ENCODE measurements at places on chromosomes 2 and 18.

DNA sequence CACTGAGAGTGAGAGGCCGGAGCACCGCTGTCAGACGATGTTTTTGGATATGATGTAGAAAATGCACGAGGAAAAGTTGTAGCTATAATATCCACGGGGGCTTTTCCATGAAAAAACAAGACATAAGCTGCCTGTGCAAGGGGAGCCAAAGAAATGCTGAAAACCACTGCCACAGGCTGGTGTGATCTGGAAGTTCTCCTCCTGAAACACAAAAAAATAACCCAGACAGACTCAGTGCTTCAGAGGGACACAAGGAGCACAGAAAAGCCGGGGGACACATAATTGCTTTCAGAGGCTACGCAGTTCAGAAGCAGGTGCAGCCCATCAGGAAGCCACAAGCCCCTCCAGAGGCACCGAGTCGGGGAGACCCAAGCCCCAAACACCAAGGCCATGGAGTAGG lies 98.2 kb downstream of the ZNF516 start:
- DNase-seq = no peak

- peak; percentile 40 for DNase-seq
Observed at GRCh38 chr2:168244318-168244717, 3.1 kb downstream of the STK39 start.

DNA sequence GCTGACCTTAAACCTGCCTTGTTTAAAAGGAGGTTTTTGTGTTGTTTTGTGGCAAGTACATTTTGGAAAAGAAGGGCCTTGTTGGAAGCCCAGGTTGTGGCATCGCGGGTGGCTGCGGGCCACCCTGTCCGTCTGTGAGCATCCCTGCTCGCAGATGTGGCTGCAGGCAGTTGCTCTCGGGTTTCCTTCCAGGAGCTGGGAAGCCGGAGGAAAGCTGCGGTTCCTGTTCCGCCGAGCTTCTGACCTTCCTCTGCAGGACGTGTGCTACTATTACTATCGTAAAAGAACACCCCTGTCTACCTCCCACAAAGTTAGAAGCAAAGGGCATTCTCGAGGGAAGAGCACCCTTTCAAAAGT lies 766 bp downstream of the MFF start:
- DNase-seq = peak; percentile 64

DNA sequence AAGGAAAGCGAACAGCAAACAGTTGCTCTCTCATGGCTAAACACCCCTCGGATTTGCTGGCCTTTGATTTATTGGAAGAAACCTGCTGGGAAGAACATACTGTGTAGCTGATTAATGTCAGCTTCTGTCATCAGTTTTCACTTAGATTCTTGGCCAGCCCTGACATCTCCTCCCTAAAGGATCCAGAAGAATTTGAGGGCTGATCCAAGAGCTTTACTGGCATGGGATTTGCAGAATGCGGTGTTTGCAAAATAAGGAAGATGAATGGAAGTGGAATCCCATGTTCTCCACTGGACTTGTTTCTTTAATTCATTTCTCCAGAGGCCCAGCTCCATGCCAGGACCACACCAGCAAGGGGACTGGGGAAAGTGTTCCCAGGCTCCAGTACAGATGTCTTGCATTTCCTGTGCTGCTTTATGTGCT lies 80.5 kb downstream of the RDH14 start:
- no peak for DNase-seq

DNA sequence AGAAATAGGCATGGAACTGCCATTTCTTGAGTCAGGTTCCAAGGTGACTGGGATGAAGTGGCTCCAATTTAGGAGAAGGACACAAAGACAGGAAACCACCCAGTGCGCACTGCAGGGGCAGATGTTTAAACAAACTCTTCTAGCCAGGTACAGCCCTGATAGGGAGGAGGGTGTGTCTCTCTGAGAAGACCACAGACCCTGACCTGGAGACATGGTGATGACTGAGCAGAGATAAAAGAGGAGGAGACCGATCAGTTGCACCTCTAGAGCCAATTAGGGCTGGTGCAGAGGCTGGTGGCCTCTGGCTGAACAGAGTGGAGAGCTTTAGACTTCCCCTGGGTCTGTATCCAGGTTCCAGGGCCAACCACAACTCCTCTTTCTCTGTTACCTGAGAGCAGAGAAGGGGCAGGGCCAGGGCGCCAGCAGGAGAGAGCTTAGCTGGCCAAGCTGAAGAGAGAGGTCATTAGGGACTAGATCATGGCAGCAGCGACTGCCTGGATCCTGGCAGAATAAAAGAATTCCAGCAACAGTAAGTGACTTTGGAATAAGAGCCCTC lies 5.4 kb upstream of the SPOPL start:
- DNase-seq = no peak

DNA sequence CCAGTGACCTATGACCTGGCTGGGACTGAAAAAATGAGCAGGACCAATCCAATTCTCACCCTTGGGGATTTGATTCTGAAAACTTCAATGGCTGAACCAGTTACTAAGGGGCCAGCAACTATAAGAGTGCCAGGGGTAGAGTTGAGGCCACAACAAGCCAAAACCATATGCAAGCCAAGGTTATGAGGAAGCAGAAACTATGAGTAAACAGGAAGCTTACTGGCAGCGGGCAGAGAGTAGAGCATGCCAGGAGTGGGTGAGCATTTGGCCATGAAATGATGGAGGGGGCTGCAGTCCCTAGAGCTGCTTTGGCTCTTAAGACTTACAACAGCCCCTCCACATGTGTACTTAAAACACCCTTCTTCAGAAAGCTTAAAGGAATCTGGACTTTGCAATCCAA lies 82.4 kb downstream of the RBMS1 start:
- no peak for DNase-seq

GRCh38 chr2:232204457-232204931 lies 174.1 kb upstream of the ALPP start:
- DNase-seq = no peak

DNA sequence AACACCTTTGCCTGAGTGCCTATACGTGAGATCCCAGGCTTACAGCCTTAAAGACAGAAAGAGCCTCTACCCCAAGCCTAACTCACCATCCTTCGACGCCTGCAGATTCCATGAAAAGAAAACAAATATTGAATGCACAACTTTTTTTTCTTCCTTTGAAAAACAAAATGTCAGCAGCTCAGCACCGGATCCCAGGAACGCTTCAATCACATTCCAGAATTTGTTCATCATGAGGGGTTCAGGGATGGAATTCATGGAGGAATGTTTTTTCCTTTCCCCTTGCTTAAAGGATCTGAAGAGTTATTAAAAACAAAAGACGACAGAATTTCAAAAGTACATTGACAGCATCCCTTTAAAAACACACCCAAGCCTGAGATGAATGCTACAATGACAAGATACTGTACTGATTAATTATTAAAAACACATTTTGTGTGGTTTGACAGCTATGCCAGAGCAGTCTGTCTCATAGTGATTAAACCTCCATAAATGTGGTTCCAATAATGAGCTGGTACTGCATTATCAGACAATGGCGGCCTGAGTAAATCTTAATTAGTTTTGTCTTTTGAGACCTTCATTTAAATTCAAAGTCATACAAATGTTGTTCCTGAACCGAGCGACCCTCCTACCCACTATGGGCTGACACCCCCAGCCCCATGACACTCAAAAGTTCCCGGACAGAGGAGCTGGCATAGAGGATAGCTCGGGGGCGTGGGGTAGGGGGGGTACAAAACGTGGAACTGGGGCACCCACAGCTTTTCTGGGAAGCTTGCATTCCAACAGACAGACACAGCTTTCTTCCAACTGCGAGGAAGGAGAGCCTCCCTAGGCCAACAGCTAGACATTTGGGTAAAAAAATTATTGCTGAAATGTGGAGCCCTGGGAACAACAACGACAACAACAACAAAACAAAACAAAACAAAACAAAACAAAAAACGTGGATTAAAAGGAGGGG lies 227.5 kb downstream of the TTC32 start:
- DNase-seq = no peak

DNA sequence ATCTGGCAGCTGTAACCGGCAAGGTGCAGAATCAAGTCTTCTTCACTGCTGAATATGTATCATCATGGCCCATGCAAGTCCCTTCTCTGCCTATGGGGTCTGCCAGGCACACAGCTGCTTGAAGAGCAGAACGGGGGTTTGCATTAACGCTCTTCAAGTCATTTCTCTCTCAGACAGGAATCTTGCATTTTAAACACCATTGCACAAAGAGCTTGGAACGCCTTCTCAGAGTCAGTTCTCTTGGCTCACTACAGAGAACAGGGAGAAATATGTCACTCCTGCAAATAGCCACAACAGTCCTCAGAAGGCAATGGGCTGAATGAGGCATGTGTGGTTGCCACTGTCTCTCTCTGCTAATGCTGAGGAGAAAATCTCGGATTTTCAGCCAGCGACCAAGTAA lies 2173.5 kb upstream of the PIK3C3 start:
- DNase-seq = no peak

DNA sequence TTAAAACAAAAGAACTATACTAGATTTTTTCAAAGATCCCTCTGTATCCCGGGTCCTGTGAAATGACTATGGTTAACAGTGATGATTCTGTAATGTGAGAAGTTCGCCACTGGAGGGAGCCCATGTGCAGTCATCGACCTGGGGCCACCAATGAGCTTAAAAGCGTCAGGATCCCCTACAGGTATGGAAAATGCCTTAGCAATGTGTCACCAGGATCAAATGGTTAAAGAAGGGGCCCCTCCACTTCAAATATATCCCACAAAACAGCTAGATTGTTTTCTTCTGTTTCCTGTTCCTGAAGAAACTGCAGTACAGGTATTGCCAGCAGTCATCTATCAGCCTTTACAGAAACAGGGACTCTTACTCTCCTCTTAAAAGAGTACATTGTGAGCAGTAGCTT lies 15.3 kb downstream of the CHRNA1 start:
- DNase-seq = peak; percentile 76

DNA sequence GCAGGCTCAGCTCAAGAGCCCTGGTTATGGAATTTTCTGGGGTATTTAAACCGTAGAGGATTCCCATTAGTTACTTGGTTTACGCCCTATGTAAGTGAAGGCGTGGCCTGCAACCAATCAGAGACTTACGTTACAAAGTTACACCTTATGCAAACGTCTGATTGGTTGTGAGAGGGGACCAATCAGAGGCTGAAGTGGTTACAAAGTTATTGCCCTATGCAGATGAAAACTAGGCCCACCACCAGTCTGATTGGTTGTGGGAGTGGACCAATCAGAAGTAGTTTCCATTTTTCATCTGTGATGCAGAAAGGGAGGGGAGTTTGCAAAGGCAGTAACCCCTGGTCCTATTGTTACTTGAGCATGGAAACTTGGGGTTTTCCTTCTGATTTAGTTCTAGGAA lies 49.1 kb downstream of the DLGAP1 start:
- no peak for DNase-seq

All from glutamatergic neuron (in vitro differentiated cells).